Left hindlimb (tissue), 1 donor: ENCODE measurements at places on chromosomes 12 and 14.

DNA sequence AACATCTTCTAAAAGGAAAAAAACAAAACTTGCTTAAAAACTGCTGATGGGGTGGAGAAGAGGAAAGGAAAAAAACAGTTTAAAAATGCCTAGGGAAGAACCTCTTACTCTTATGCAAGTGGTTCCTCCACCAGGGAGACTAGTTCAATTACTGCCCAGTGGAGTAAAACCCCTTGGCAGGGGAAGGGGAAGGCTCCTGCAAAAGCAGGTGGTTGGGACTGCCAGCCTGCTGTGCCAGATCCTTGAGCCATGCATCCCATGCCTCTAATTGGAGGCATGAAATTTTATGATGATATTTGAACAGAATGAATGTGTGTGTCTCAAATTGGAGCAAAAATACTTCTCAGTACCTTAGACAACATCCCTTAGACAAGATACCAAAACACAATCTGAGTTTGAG, 118.8 kb downstream of the FSCB start:
- DNase-seq: no peak

DNA sequence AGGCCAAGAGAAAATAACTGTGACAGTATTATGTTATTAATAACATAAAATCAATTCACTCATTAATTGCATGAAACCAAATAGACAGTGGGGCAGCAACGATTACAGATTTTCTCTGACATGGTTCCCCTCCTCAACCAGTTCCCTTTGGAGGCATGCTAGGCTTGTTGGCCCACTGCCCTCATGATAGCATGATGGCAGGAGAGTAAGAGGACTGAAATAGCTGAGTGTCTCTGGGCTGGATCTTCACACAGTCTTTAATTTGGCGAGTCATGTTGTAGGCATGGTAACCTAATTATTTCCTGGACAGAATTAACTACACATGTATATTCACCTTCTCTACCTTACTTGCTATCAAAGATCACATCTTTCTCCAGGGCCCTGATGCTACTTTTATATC, 266.2 kb upstream of the PELI2 start:
- DNase-seq: no peak

DNA sequence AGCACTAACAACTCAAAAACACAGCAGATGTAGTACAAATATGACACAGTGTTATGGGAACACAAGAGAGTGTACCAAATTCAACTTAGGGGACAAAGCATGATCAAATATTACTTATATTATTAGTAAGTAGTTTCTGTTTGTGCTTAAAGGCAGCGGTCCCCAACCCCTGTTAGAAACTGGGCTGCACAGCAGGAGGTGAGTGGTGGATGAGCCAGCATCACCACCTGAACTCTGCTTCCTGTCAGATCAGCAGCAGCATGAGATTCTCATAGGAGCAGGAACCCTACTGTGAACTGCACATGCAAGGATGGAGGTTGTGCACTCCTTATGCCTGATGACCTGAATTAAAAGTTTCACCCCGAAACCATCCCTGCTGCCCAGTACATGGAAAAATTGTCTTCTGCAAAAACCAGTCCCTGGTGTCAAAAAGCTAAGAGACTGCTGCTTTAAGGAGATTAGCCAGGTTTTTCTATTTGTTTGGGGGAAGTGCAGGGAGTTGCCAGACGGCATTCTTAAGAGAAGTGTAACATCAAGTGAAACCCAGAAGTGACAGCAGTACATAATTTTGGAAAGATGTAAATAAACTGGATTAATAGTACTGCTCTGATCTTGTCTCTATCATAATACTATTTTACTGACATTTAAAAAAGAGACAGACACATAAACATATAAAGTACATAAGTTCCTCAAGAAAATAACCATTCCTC, 26.7 kb downstream of the GTF2A1 start:
- no peak for DNase-seq

GRCh38 chr14:74400919-74401503, 25.0 kb downstream of the SYNDIG1L start:
- DNase-seq: no peak

DNA sequence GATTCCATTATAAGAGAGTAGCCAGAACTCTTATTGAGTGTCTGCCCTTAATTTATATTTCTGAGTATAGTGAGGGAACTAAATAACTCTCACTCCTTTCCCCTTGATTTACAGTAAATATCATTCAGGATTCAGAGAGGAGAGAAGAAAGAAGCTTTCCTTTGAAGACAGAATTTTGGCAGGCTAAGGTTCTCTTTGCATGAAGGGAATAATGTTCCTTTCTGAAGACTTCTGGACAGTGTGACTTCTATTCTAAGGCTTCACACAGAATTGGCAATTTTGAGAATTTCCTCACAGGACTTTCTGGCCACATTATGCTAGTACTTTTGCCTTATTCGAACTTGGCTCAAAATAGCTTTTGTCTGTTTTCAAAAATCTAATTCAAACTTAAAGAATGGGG, 352.2 kb upstream of the FBXO33 start:
- DNase-seq: no peak

GRCh38 chr12:111488271-111488670, 82.5 kb downstream of the SH2B3 start:
- DNase-seq: no peak

DNA sequence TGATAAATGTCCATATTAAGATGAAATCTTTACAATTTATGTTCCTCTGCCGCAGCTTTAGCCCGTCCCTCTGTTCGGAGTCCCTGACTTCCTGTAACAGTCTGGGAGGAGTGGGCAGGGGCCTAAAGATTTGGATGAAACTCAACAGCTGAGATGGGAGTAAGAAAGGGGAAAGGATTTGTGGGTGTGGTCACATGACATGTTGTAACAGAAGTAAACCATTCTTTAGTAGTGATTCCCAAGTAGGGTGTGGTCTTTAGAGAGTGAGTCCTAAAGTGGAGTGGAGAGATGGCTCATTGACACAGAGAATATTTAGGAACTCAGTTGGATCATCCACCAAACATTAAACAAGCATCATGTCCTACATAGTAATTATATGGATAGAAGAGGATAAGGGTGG, 12.9 kb downstream of the TMEM117 start:
- DNase-seq: no peak

DNA sequence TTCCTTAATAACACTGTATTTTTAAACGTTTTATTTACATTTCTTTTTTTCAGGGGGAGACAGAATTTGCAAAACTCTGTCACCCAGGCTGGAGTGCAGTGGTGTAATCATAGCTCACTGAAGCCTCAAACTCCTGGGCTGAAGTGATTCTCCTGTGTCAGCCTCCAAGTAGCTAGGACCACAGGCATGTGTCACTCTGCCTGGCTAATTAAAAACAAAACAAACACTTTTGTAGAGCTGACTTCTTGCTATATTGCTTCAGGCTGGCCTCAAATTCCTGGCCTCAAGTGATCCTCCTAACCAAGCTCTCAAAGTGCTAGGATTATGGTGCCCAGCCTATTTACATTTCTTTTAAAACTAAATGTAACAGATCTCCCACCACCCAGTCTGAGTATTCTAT, 12.7 kb downstream of the CPSF6 start:
- DNase-seq: no peak

GRCh38 chr12:65630555-65630954, 193.7 kb upstream of the HMGA2 start:
- DNase-seq: no peak

DNA sequence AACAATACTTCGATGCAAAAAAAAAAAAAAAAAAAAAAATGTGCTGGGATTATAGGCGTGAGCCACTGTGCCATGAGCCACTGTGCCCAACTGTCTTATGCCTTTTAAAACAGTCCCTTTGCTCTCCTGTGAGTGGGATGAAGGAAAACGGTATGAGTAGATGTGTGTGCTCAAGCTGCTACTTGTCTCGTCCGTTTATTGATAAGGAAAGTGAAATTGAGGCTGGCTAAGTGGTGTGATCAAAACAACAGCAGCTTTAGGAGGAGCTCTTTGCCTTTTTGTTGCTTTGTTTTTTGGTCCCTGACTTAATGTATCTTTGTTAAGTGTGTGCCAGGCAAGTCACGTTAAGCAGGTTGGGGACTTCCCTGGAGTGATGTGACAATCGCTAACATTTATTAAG, 275.9 kb downstream of the TMEM132C start:
- no peak for DNase-seq

- DNase-seq: no peak
Observed at GRCh38 chr12:33587354-33587753, 147.7 kb upstream of the SYT10 start.

DNA sequence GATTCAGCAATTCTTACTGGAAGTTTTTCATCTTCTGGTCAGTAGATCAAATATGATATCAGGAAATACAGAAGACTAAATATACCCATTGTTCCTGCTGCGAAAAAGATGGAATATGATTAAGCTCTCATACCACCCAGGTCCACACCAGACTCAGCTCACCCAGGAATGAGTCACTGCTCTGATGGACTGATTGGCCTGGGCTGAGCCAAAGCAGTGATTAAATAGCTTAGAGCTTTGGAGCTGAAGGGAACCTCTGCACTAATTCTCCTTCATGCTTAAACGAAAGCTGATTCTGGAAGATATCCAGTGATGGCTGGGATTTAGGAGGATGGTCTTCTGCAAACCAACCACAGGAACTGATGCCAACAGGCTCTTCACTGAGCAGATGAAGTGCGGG, 62.0 kb upstream of the SYT1 start:
- no peak for DNase-seq

DNA sequence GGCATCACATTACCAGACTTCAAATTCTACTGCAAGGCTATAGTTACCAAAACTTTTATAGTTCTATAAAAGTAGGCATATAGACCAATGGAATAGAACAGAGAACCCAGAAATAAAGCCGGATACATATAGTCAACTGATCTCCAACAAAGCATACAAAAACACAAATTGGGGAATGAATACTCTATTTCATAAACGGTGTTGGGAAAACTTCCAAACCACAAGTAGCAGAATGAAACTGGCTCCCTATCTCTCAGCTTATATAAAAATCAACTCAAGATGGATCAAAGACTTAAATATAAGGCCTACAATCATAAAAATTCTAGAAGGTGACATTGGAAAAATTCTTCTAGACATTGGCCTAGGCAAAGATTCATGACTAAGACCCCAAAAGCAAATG, 187.9 kb upstream of the PLXNC1 start:
- DNase-seq: no peak

DNA sequence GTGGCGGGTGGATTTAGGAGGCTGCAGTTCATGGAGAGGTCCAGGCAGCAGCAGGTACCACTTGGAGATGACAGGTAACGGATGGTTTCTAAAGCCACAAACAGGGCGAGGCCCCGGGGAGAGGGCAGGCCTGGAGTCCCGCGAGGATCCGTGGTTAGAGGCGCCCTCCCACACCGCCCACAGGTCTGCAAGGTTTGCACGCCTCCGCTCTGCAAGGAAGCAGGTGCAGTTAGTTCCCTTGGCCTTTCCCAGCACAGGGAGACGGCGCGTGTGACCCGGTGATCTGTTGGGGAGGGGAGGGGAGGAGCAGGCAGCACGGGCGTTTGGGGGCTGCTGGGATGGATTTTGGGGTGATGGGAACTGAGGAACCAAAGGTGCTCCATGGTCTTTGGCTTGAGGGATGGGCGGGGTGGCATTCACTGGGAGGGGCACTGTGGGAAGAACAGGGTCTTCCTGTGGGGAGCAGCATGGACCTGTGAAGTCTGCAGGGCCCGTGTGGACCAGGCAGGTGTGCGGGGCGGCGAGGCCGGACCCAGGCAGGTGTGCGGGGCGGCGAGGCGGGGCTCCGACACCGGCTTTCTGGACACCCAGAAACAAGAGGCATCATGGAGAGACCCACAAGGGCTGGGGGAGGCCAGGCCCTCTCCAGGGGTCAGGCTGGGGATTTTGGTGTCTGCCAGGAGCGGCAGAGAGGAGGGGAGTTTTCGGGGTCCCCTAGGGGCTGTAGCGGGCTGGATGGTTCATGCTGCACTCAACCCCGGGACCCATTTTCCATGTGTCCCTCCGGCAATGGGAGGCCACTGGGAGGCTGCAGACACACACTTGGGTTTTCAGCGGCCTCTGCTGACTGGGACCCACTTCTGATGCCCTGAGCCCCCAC, 29.1 kb downstream of the NOC4L start:
- DNase-seq: no peak
